CD4-positive, CD25-positive, alpha-beta regulatory T cell (primary cell): ENCODE measurements at places on chromosomes 6 and 20. TPM values are rescaled to one million over a fixed set of nuclear protein-coding genes. Genes with fewer than 3 reads are reported as not detected.
A peak's percentile ranks its signal among the peaks of the same experiment; 100 is the strongest.

BCL2L1 gene
- 38.1 TPM for total RNA-seq

- H3K4me1 ChIP-seq: no peaks in the 10 kb centered on the region
- no peaks in the 10 kb centered on the region for H3K27me3 ChIP-seq
- no peak overlapping the region for H3K27ac ChIP-seq
- no peaks in the 10 kb centered on the region for H3K36me3 ChIP-seq
- no peak for DNase-seq
These were observed 30.7 kb downstream of the CDK19 start for GRCh38 chr6:110784610-110784979.

- H3K4me1 ChIP-seq: no peaks in the 10 kb centered on the region
- no peak for DNase-seq
- H3K27me3 ChIP-seq: no peaks in the 10 kb centered on the region
These were observed 20.5 kb downstream of the NPEPL1 start for GRCh38 chr20:58712806-58713731.

GRCh38 chr6:32047855-32048766 is 9.9 kb downstream of the CYP21A2 start:
- no peaks in the 10 kb centered on the region for H3K27me3 ChIP-seq
- no peak overlapping the region for H3K27ac ChIP-seq
- H3K36me3 ChIP-seq: no peaks in the 10 kb centered on the region
- peak; percentile 28 for DNase-seq

DNA sequence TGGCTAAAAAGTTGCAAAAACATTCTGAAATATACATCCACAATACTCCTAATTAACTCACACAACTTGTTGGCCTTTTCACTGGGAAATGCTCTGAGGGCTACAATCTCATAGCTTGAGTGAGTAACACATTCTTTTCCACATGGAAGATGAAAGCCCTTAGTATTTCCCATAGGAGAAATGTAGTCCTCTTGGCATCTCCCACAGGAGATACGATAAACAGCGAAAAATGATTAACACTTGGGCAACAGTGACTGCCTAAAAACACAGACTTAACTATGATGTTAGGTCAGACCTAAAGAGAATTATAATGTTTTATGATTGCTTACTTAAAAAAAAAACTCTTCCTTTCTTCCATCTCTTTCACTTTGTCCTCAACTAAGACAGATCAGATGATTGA is 9.0 kb downstream of the MYLK4 start:
- H3K27ac ChIP-seq: no peak overlapping the region
- DNase-seq: no peak
- no peaks in the 10 kb centered on the region for H3K36me3 ChIP-seq
- H3K27me3 ChIP-seq: no peaks in the 10 kb centered on the region
- no peak overlapping the region for H3K4me3 ChIP-seq

DNA sequence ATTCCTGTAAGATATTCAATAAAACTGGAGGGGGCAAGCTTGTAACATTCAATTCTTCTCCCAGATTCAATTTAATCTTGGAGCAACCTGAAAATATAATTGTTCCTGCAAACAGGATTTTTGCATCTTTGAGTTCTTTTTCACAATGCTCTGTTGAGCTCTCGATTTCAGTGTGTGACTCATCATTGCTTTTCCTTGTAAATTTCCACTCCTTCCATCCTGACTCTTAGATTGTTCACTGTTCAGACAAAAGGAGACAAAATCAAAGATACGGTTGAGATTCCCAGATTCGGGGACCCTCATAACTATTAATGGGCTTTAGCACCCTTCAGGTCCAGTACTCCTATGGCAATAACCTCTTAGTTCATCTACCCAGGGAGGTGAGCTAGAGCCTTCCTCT is 571.9 kb upstream of the CHD6 start:
- no peaks in the 10 kb centered on the region for H3K27me3 ChIP-seq
- H3K27ac ChIP-seq: no peak overlapping the region
- DNase-seq: no peak
- H3K36me3 ChIP-seq: no peaks in the 10 kb centered on the region

C4A gene
- total RNA-seq: 4.0 TPM

DNA sequence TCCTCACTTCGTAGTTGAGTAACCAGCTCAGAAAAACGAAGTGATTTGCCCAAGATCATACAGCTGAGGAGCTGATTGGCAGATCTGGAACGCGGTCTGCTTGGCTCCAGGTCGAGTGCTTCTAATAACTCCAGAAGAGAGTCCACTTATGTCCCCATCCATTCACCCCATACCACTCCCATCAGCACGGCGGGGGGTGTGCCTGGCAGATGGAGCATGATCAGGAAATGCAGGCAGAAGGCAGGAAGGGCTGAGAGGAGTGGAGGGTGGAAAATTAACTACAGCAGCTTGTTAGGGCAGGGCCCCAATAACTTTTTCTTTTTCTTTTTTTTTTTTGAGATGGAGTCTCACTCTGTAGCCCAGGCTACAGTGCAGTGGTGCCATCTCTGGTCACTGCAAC is 15.0 kb downstream of the FITM2 start:
- H3K27ac ChIP-seq: no peak overlapping the region
- no peaks in the 10 kb centered on the region for H3K36me3 ChIP-seq
- no peaks in the 10 kb centered on the region for H3K4me1 ChIP-seq
- no peaks in the 10 kb centered on the region for H3K27me3 ChIP-seq
- no peak overlapping the region for H3K4me3 ChIP-seq

DNA sequence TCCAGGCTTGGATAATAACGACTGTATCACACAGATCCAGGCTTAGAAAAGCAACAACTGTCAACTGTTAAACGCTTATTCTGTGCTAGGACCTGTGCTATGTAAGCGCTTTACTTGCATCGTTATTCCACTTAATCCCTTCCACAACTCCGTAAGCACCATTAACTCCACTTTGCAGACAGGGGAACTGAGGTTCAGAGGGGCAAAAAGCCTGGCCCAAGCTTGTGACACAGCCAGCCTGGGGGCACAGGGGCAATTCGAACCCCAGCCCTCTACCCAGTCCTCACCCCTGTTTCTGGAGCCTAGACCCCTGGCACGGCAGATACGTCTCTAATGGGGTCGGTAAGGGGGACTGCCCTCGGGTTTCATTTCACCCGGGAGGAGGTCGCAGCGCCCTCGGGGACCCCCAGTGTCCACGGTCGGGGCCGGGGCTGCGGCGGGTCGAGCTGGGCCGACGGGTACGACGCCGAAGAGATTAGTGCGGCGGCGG is 411 bp downstream of the DSN1 start:
- no peaks in the 10 kb centered on the region for H3K27me3 ChIP-seq
- peak overlapping the region; percentile 92 for H3K4me3 ChIP-seq
- DNase-seq: no peak
- H3K27ac ChIP-seq: peak overlapping the region; percentile 87
- H3K4me1 ChIP-seq: peaks cover 17% of the 10 kb centered on the region
- no peaks in the 10 kb centered on the region for H3K36me3 ChIP-seq

- H3K36me3 ChIP-seq: no peaks in the 10 kb centered on the region
- no peak overlapping the region for H3K4me3 ChIP-seq
- H3K27ac ChIP-seq: no peak overlapping the region
- H3K27me3 ChIP-seq: no peaks in the 10 kb centered on the region
- DNase-seq: no peak
These were observed 207.7 kb upstream of the SNX9 start for GRCh38 chr6:157615420-157615769.

DNA sequence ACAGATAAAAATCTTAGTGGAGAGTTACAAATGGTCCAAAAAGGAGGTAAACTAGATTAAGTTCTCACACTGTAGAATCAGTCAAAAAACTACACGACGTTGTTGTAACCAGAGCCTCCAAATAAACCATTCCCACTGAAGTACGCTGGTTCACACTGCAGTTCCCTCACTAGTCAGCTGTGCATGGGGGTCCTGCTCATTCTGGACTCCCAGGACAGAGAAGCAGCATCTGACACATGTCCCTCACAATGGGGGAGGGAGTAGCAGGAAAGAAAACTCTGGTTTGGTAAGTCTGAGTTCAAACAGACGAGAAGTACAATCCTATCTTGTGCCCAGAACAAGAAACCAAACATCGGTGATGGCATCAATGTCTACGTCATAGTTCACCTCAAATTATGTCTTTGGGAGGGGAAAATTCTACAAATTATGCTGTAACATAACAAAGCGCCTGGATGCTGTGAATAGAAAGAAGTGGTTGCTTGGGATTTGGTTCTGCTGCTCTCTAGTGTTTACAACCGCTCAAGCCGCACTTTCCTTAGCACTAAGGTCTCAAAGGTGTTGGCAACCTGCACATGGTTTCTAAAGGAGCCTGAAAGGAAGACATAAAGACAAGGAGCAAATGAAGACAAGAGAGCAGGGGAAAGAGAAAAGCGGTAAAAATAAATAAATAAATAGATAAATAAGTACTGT is 208.0 kb downstream of the GMDS start:
- H3K27ac ChIP-seq: no peak overlapping the region
- H3K27me3 ChIP-seq: no peaks in the 10 kb centered on the region
- peaks cover 19% of the 10 kb centered on the region for H3K4me1 ChIP-seq
- no peak for DNase-seq
- no peaks in the 10 kb centered on the region for H3K36me3 ChIP-seq

- DNase-seq: no peak
- no peaks in the 10 kb centered on the region for H3K36me3 ChIP-seq
- H3K27me3 ChIP-seq: no peaks in the 10 kb centered on the region
- H3K27ac ChIP-seq: no peak overlapping the region
- H3K4me3 ChIP-seq: no peak overlapping the region
These were observed 21.8 kb upstream of the PKHD1 start for GRCh38 chr6:52109171-52109571.

GRCh38 chr6:56730663-56731529 is 88.2 kb upstream of the DST start:
- no peak for DNase-seq
- H3K36me3 ChIP-seq: no peaks in the 10 kb centered on the region
- no peaks in the 10 kb centered on the region for H3K27me3 ChIP-seq
- H3K4me1 ChIP-seq: no peaks in the 10 kb centered on the region
- no peak overlapping the region for H3K27ac ChIP-seq

FRS3 gene
- total RNA-seq: 6.4 TPM

- peaks cover 90% of the 10 kb centered on the region for H3K36me3 ChIP-seq
- H3K27me3 ChIP-seq: no peaks in the 10 kb centered on the region
- H3K4me1 ChIP-seq: no peaks in the 10 kb centered on the region
- no peak for DNase-seq
- H3K27ac ChIP-seq: no peak overlapping the region
These were observed 84.1 kb downstream of the PHIP start for GRCh38 chr6:78993955-78994354.

DNA sequence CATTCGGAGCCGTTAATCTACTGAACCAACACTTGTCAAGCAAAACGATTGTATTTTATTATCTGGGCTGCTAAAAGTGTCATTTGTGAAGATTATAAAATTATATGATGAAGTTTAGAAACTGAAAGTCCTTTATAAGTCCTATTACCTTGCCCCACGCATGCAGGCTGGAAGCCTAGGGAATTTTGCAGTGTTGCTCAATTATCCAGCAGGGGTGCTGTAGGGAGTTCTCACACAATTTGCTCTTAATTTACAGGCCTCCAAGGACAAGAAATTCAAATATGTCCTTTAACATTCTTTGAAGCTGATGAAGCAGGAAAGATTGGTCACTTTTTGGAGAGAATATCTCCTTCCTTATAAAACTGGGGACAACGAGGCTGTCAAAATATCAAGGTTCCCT is 368.9 kb downstream of the LMBRD1 start:
- no peaks in the 10 kb centered on the region for H3K27me3 ChIP-seq
- no peak for DNase-seq
- no peaks in the 10 kb centered on the region for H3K4me1 ChIP-seq
- no peak overlapping the region for H3K27ac ChIP-seq
- H3K4me3 ChIP-seq: no peak overlapping the region

DNA sequence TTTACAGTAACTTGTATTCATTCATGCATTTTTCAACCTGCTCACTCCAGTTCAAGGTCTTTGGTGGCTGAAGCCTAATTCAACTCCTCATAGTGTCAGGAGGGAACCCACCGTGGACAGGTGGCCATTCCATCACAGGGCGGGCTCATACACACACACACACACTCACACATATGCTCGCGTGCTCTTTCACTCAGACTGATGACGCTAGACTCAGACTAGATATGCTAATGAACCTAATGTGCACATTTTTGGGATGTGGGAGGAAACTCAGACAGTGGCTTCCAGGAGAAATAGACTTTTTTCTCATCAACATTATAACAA is 56.7 kb downstream of the TRIM27 start:
- H3K4me3 ChIP-seq: peak overlapping the region; percentile 81
- H3K27me3 ChIP-seq: peaks cover 2% of the 10 kb centered on the region
- H3K36me3 ChIP-seq: no peaks in the 10 kb centered on the region
- H3K4me1 ChIP-seq: peaks cover 20% of the 10 kb centered on the region
- DNase-seq: no peak

DNA sequence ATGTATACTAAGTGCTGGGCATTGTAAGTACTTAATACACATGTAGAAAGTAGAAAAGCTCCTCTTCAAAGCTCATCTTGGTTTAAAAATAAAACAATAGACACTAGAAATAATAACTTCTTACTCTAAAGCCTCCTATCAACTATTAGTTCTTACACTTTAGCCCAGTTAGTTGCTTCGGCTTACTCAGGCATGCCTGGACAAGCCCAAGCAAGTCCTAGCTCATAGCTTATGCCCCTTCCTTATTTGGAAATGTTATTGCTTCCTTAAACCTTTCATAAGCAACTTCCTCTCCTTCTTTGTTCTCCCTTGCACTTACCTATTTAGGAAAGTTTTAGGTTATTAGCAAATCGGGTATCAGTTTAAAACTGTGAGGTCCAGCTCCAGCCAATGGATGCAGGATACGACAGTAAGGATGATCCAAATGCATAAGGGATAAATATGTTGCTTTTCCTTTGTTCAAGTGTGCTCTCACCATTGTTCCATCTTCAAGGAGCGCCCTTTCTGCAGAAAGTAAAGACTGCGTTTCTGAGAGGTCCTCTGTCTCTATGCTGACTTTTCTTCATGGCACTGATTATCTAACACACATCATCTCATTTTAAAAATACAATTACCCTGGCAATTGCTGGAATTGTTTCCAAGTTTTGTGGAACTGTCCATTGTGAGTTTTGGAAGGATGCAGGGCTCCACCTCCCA is 12.3 kb downstream of the TMEM30A start:
- no peak overlapping the region for H3K27ac ChIP-seq
- DNase-seq: no peak
- no peaks in the 10 kb centered on the region for H3K4me1 ChIP-seq
- H3K4me3 ChIP-seq: no peak overlapping the region
- H3K27me3 ChIP-seq: no peaks in the 10 kb centered on the region
- peaks cover 25% of the 10 kb centered on the region for H3K36me3 ChIP-seq

SERINC3 gene
- total RNA-seq: 77.3 TPM

- H3K27me3 ChIP-seq: peaks cover 3% of the 10 kb centered on the region
- DNase-seq: peak; percentile 14
- no peaks in the 10 kb centered on the region for H3K4me1 ChIP-seq
- no peaks in the 10 kb centered on the region for H3K36me3 ChIP-seq
These were observed 225.7 kb downstream of the UST start for GRCh38 chr6:148972481-148972880.

- H3K4me3 ChIP-seq: no peak overlapping the region
- no peak for DNase-seq
- H3K4me1 ChIP-seq: no peaks in the 10 kb centered on the region
- peaks cover 2% of the 10 kb centered on the region for H3K27me3 ChIP-seq
- no peak overlapping the region for H3K27ac ChIP-seq
- H3K36me3 ChIP-seq: no peaks in the 10 kb centered on the region
These were observed 195.3 kb downstream of the MOXD1 start for GRCh38 chr6:132205946-132206345.

GRCh38 chr6:63806573-63806913 is 170.9 kb downstream of the PHF3 start:
- no peaks in the 10 kb centered on the region for H3K4me1 ChIP-seq
- no peaks in the 10 kb centered on the region for H3K36me3 ChIP-seq
- H3K27ac ChIP-seq: no peak overlapping the region
- no peak for DNase-seq
- no peak overlapping the region for H3K4me3 ChIP-seq
- H3K27me3 ChIP-seq: no peaks in the 10 kb centered on the region

CST5 gene
- not detected for total RNA-seq

GRCh38 chr6:38987503-38987902 is 61.1 kb upstream of the GLP1R start:
- no peak for DNase-seq
- no peaks in the 10 kb centered on the region for H3K4me1 ChIP-seq
- no peaks in the 10 kb centered on the region for H3K27me3 ChIP-seq
- H3K27ac ChIP-seq: no peak overlapping the region
- H3K4me3 ChIP-seq: no peak overlapping the region

OR2B6 gene
- not detected for total RNA-seq
